ENCODE measurements at places on chromosomes 11 and 22.

DNA sequence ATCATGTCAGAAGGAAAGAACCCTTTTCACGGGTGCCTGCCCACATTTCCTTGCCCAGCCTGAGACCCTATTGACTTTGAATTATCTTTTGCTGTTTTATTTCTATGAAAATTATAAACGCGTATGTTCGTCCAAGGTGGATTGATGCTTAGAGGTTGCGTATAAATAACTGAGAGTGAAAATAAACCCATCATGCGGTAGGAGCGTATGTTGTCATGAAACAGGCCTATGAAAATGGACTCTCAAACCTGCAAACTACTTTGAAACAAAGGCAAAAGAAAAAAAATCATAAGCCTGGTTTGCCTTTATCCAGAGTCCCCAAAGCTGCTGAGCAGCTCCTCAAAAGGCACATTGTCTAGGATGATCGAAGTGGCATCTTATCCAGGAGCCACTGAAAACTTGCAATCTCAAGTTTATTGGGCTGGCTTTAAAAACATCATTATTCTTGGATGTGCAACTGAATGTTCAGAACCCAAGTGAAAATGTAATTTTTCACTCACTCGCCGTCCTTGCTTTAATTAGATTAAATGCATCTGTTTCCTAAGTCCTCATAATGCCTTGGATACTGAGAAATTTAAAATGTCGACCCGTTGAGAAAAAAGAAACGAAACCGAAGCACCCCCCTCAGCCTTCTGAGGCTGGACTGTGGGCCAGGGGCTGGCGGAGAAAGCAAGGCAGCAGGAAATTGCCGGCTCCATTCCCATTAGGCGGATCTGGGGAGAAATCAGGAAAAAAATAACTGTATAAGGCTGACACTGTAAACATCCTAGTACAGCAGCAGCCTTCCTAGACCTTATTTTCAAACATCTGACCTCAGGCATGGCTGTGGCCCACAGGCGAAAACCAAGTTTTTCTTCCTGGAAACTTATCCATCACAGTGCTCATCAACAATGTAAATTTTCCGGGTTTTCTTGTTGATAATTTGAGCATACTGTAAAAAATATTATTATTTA is 82.9 kb upstream of the PPARA start:
- peak; percentile 79 for DNase-seq

GRCh38 chr11:819129-819931 is 616 bp downstream of the PNPLA2 start:
- DNase-seq: peak; percentile 90

DNA sequence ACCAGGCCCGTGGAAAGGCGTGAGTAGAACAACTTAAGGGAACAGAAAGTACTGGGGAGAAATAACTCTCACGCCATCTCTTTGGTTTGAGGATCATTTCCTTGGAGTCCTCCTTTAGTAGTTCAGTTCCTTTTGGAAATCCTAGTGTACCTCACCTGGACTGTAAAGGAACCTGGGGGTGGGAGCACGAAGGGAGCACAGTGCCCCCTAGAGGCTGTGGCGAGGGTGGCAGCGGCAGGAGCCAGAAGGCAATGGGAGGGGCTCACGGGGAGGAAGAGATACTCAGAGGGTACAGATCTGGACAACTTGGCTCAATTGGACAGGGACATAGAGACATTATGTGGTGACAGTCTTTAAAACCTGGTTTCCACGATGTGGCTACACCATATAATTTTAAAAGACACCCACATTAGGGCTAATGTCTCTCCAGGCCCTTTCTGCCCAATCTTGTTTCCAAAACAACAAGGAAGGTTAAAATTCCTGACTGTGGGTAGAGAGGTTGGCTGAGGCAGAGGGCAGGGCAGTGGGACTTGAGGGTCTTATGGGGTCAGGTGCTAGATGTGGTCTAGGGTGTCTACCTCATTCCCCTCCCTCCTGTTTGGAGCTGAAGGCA is 87.0 kb downstream of the CSNK2A3 start:
- DNase-seq: no peak

- DNase-seq: no peak
These were observed 211.1 kb downstream of the BRD1 start for GRCh38 chr22:49616356-49617231.

DNA sequence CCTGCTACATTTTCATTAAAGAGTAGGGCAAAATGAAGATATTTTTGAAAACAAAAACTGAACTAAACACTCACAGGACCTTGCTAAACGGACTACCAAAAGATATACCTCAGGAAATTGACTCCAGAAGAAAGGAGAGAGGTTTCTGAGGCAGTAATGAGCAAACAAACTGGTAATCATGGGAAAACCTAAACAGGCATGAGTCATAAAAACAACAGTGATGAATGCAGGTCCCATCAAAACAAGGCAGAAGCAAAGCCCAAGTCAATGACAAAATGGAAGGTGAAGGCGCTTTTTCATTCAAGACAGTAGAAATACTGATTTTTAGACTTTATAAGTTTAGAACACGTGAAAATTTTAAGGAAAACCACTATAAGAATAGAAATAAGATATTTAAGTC is 104.5 kb downstream of the EFCAB6 start:
- DNase-seq: no peak

- no peak for DNase-seq
These were observed 562 bp downstream of the DGAT2 start for GRCh38 chr11:75768909-75769771.

- DNase-seq: no peak
These were observed 22.8 kb upstream of the TP53AIP1 start for GRCh38 chr11:128965485-128965884.

Measured in lung (tissue), 17 donors.